Natural killer cell treated with Interleukin-12 subunit alpha and Interleukin-12 subunit beta and Interleukin-15 and Interleukin-18, amount 100 ng/mL, for 72 hours (primary cell): ENCODE measurements at places on chromosomes 11 and 22. TPM values are rescaled to one million over a fixed set of nuclear protein-coding genes. Genes with fewer than 3 reads are reported as not detected.

CPSF7 gene
- total RNA-seq = 101 TPM

ZNF214 gene
- total RNA-seq = not detected

SCGB1D2 gene
- total RNA-seq = not detected

DNA sequence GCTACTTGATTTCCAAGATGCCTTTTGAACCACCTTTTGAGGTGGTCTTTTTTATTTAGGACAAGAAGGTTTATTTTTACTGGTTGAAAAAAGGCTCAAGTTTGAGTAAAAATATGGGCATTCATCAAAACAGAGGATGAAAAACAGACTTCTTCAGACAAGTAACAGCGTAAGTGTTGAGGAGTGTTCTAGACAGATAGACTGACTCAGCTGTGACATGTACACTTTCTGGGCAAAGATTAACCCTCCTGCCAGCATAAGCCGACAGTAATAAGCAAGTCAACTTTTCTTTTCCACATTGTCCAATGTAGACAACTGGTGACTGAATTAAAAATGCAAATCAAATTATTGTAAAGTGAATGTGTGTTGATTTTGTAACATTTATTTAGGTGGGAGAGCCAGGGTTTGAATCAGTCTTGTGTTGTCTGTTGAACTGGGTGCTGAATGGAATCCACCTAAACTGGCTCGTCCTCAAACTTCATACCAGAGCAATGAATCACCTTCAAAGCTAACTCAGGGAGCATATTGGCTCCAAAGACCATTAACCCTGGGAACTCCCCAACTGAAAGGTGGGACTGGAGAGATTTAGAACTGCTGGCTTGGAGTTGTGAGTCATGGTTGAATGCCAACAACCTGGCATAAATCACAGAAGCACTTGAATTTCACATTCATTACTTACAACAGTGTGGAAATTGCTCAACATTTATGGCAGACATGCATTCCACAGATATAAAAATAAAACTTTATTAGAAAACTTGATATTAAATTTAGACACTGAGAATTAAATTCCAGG, 377.0 kb downstream of the ETS1 start:
- no peak for DNase-seq

DNA sequence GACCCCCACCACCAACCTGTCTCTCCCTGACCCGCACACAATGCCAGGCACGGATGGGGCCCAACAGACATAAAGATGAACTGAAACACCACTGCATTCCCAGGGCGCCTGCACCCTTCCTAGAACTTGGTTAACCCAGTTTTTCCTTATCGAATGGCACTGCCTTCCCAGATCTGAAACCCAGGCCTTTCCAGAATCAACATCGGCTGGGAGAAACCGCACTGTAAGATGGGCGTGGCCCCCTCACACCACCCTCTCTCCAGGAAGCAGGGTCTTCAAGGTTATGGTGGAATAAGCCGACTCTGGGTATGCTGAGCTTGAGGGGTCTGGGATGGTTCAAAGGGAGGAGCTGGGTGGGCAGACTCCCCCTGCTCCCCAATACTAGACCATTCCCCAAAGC, 23.1 kb downstream of the LRFN4 start:
- no peak for DNase-seq

- DNase-seq = no peak
Observed at GRCh38 chr11:73752903-73753302, 8.0 kb downstream of the RAB6A start.

DNA sequence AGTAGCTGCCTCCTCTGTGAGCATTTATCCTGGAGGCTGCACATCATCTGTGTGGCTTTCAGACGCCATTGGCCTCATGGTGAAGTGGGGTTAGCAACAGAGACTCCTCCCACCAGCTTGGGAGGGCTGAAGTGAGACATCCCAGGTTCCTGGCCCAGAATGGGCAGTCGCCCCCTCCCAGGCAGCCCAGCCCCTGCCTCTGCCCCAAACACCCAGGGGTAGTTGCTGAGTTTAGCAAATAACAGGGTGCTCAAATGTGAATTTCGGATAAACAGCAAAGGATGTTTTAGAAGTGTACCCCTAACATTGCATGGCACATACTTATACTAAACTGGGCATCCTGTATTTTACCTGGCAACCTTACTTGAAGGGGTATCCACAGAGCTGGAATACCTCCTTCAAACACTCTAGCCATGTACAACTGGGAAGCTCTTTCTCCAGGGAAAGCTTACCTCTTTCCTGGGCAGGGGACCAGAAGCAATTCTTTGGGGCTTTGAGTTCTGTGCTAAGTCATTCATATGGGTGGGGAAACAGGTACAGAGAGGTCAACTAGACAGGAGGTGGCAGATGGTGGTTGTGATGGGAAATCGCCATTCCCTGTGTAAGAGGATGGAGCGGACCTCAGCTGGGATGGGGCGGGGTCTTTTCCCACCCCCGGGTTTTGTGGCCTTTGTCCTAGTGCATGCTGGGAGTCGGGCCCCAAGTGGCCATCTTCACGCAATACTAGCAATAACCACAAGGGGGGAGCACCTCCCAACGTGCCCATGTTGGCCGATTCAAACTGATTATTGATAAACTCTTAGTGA, 19.3 kb downstream of the MTFP1 start:
- DNase-seq = no peak

DNA sequence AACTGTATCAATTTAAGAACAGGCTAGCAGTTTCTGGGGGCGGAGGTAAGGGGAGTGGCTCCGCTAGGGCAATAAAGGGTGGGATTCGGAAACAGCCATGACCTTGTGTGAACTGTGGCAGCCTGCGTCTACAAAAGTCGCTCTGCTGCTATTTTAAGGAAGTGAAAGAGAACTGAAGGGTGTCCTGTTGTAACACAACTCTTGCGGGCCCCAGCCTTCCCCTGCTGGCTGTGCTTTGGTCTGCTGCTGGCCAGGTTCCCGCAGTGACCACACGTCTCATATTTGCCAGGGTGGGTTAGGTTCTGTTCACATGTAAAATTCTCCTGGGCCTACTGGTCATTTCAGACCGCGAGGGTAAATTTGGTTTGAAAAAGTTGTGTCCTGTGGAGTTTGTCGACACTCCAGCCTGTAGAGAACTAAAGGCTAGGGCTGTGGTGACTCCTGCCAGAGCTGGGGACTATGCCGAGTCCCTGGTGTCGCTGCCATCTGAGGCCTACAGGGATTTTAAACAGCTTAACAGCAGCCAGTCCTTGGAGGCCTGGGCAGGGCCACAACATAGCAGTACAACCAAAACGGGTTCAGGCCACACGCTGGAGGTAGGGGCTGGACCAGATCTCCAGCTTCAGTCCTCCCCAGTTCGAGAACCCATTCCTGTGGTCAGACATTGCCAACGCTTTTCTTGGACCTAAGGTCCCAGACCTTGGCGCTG, 1.1 kb upstream of the PPFIBP2 start:
- no peak for DNase-seq

GRCh38 chr11:129387434-129387833, 11.8 kb downstream of the BARX2 start:
- no peak for DNase-seq
